ENCODE measurements at places on chromosomes 6 and 20. TPM values are rescaled to one million over a fixed set of nuclear protein-coding genes. Genes with fewer than 3 reads are reported as not detected.

PRICKLE4 gene
- 1.5 TPM for total RNA-seq

SRXN1 gene
- 79.9 TPM for total RNA-seq

TXLNB gene
- total RNA-seq: 0.15 TPM

KCNQ2 gene
- not detected for total RNA-seq

ZSCAN23 gene
- 0.97 TPM for total RNA-seq

FITM2 gene
- total RNA-seq: 4.9 TPM

LAMA4 gene
- total RNA-seq: 307 TPM

HSD17B8 gene
- total RNA-seq: 12.3 TPM

EIF2S2 gene
- 165 TPM for total RNA-seq

SGK2 gene
- not detected for total RNA-seq

All from epithelial cell of umbilical artery (primary cell).